Fibroblast of skin of left quadriceps (primary cell): ENCODE measurements at places on chromosomes 5 and 9.

- DNase-seq: no peak
Measured at GRCh38 chr9:111632060-111632459, 926 bp downstream of the DNAJC25 start.

GRCh38 chr5:8192840-8193239, 323.9 kb downstream of the MTRR start:
- no peak for DNase-seq

GRCh38 chr5:142797420-142797819, 27.2 kb downstream of the ARHGAP26 start:
- DNase-seq: no peak

GRCh38 chr5:21152611-21153010, 1164.6 kb upstream of the CDH18 start:
- peak; percentile 96 for DNase-seq

- DNase-seq: no peak
Measured at GRCh38 chr5:5461012-5461411, 38.5 kb downstream of the ICE1 start.

GRCh38 chr5:147712598-147712997, 69.9 kb downstream of the JAKMIP2 start:
- DNase-seq: no peak

DNA sequence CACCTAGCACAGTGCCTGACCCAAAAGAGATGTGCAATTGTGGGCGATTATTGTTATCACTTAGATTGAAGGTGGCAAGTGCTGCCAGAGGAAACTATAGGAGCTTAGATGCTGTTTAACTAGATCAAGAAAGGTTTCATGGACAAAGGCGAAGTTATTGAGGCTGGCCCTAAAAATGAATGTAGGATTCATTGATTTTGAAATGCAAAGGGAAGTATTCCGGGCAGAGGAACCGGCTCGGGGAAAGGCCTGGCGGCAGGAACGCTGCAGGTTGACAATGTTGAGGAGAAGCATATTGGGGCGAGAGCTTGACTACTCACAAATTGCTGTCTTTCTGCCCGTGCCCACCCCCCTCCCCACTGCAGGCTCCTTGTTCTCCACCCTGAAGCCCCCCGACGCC, 37.4 kb upstream of the TTC1 start:
- DNase-seq: no peak

GRCh38 chr9:110599468-110599867, 19.9 kb upstream of the SVEP1 start:
- no peak for DNase-seq

GRCh38 chr9:124776618-124776953, 347 bp upstream of the OLFML2A start:
- DNase-seq: no peak

GRCh38 chr5:143479394-143479793, 75.9 kb upstream of the NR3C1 start:
- no peak for DNase-seq

- DNase-seq: no peak
Measured at GRCh38 chr9:126854734-126855133, 5.7 kb upstream of the ZBTB34 start.

DNA sequence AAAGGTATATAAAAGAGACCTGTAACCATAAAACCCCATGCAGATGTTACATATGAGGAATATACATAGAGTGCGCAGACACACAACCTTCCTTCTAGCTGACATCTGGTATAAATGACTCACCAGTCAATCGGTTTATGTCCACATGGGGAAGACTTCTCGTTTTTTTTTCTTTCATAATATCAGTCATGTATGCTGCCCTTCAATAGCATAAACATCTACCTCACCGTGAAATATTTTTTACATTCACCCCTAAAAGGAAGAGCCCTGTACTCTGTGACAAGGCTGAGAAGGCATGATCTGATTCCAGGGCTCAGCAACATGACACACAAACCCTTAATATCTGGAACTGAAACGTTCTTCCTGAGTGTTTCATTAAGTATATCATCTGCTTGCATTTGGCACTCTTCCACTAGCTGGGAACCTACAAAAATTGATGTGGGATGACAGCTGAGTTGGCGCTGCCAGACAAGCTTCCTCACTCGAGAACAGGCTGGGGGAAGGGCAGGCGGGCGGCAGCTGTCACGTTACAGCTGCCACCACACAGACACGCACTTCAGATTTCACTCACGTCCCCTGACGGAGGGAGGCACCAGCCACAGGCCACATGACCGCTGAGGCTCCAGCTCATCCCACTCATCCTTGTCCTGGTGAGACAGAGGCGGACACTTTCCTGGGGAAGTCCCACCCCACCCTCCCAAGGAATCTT, 74.2 kb downstream of the SHB start:
- DNase-seq: peak; percentile 66

DNA sequence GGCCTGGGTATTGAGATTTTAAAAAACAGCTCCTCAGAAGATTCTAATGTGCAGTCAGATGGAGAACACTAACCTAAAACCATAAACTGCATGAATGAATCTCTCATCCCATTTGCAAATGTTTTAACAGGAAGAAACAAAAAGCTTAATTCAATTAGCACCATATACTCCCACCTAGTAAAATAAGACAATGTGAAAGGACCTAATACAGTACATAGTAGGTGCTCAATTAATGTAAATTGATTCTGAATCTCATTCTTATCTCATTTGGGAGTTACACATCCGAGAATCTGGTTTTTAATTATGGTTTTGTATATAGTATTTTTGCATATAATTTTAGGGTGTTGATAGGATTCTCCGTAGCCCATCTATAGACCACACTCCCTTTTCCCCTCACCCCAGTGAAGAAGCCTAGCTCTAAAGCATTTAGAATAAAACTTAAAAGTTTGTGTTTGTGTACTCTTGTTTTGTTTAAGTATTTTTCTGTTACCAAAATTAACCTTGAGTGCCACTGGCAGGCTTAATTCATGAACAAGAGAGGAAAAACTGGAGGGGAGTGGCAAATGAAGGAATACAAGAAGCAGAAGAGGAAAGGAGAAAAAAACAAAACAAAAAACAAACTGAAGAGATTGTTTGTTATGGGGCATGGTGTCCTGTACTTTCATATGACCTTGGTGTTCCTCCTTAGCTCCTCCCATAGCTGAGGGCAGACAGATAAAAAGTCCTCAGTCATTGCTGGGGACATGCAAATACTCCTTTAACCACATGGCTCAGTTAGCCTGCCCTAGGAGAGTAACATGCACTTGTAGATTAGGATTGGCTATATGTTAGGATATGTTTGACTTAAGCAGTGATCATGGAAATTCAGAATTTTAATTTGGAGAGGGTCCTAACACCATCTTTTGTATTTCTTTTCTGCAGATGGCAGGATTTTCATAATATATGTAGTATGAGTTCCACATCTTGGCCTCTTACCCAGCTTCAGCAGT, 1.2 kb downstream of the RNF14 start:
- DNase-seq: no peak

DNA sequence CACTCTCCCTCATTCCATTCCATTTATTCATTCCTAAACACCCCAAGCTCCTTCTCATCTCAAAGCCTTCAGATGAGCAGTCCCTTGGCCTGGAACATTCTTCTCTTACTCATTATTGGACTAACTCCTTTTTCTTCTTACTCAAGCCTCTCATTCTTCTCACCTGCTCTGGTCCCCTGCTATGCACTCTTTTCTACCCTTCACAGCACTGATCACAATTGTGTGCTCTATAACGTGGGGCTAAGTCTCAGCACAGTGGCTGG, 212.4 kb downstream of the MAPKAP1 start:
- no peak for DNase-seq

DNA sequence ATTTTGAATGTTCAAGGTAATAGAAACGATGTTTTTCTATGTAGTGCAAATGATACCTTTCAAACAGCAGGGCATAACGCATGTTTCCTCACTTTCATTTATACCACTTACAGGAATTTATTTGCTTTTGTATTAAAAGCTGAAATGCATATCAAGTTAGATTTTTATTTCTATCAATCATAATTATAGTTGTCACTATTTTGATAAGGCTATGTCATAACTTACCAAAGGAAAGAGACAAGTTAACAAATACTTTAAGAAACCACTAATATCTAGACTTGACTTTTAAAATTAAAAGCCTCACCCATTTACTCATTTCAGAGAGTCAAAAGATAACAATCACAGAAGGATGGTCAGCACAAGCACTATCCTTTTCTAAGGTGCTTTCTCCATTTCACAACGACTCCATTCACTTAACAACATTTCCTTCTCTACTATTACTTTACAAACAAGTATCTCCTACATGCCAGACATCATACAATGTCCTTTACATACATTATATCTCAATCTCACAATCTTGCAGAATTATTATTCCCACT, 12.6 kb downstream of the ERP44 start:
- no peak for DNase-seq

- DNase-seq: no peak
Measured at GRCh38 chr5:175464942-175465233, 13.5 kb upstream of the SFXN1 start.

DNA sequence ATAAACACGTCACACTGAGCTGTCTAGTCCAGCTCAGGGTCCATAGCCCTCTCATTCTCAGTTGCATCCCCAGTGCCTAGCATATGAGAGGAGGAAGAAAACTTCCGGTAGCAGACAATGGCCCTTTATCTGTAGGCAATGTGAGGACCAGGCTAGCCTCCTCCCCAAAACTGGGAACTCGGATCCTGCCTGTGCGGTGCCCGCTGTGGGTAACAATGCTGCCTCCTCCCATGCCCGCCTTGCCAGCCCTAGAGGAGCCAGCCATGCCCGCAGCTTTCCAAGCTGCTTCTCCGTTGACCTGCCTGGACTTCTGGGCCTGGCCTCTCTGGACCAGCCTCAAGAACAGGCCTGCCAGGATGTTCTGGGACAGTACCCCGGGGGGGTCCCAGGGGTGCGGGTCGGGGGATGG, 74.6 kb upstream of the ORM1 start:
- no peak for DNase-seq

- no peak for DNase-seq
Measured at GRCh38 chr5:67335426-67335825, 138.8 kb upstream of the CD180 start.

DNA sequence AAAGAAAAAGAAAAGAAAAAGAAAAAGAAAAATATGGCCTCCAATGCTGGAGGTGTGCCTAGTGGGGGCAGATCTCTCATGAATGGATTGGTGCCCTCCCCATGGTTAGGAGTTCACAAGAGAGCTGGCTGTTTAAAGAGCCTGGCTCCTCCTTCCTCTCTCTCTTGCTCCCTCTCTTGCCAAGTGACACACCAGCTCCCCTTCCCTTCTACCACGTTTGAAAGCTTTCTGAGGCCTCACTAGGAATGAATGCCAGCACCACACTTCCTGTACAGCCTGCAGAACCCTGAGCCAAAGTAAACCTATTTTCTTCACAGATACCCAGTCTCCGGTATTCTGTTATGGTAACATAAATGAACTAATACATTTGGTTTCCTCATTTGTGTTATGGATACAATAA, 14.4 kb upstream of the GALNT10 start:
- DNase-seq: no peak

- DNase-seq: no peak
Measured at GRCh38 chr5:76718381-76718832, 2.5 kb downstream of the F2R start.

DNA sequence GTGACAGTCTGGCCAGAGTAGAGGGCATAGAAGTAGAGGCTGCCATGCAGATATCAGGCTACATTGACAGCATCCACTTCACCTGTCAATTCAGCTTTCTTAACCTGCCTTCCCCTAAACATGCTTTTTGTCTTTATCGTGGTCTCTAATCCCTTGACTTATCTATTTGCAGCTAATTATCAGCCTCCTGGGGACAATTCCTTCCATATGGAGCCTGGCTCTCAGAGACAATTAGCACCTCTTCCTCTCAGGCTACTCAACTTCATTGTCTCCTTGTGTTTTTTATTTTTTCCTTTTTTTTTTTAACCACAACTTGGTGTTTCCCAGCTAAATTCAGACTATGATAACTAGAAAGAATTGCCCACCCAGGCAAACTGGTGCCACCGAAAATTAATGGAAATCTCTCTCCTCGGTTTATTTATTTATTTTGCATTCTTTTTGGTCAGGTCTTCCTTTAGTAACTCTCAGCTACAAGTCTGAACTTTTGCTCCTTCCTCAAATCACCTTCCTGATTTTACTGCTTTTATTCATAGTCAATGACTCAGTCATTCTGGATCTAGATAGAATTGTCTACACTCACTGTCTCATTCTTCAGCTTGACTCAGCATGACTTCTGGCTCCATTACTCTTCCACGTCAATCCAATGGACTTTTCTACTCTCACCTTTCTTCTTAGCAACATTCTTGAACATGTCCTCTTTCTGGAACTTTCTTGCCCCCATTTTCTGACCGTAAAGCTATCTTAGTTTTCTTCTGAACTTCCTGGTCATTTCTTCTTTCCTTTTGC, 63.0 kb upstream of the BASP1 start:
- DNase-seq: peak; percentile 29

DNA sequence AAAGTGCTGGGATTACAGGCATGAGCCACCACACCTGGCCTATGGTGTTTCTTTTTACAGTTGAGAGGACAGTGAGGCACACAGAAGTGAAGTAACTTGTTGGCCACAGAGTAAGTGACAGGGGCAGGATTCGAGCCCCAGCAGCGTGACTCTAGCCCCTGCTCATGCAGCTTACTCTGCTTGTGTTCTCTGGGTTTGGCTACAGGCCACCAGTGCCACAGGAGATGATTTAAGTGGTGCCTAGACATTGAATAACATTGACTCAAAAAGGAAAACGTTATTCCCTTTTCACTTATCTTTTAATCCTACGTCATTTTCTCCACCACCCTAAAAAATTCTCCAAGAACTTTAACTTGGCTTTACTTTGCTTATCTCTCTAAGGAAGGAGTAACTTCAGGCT, 61.4 kb downstream of the SNX24 start:
- no peak for DNase-seq

GRCh38 chr9:83423815-83424707, 114.1 kb downstream of the FRMD3 start:
- no peak for DNase-seq

GRCh38 chr9:1535051-1535450, 480.1 kb upstream of the SMARCA2 start:
- DNase-seq: no peak

GRCh38 chr5:170114271-170114670, 8.6 kb downstream of the FOXI1 start:
- DNase-seq: no peak

- no peak for DNase-seq
Measured at GRCh38 chr9:15157381-15157780, 149.6 kb downstream of the TTC39B start.

DNA sequence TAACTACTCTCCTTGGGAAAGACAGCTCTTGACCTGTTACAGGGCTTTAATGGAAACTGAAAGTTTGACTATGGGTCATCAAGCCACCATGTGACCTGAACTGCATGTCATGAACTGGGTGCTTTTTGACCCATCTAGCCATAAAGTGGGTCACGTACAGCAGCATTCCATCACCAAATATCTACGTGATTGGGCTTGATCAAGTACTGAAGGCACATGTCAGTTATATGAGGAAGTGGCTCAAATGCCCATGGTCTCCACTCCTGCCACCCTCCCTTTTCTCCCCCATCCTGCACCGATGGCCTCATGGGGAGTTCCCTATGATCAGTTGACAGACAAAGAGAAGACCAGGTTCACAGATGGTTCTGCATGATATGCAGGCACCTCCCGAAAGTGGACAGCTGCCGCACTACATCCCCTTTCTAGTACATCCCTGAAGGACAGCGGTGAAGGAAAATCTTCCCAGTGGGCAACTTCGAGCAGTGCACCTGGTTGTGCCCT, 7.3 kb upstream of the FCN1 start:
- DNase-seq: no peak

GRCh38 chr5:446883-447263, 3.9 kb downstream of the EXOC3 start:
- no peak for DNase-seq

- DNase-seq: no peak
Measured at GRCh38 chr5:34905564-34905963, 9.7 kb downstream of the RAD1 start.
